Activated CD4-positive, CD25-positive, alpha-beta regulatory T cell treated with anti-CD3 and anti-CD28 coated beads, Interleukin-2, amount 50 U/mL, for 72 hours (primary cell): ENCODE measurements at places on chromosomes 7 and 10.
A peak's percentile ranks its signal among the peaks of the same experiment; 100 is the strongest.

- DNase-seq, result no peak
Observed at GRCh38 chr10:7484456-7485243, 73.8 kb upstream of the SFMBT2 start.

DNA sequence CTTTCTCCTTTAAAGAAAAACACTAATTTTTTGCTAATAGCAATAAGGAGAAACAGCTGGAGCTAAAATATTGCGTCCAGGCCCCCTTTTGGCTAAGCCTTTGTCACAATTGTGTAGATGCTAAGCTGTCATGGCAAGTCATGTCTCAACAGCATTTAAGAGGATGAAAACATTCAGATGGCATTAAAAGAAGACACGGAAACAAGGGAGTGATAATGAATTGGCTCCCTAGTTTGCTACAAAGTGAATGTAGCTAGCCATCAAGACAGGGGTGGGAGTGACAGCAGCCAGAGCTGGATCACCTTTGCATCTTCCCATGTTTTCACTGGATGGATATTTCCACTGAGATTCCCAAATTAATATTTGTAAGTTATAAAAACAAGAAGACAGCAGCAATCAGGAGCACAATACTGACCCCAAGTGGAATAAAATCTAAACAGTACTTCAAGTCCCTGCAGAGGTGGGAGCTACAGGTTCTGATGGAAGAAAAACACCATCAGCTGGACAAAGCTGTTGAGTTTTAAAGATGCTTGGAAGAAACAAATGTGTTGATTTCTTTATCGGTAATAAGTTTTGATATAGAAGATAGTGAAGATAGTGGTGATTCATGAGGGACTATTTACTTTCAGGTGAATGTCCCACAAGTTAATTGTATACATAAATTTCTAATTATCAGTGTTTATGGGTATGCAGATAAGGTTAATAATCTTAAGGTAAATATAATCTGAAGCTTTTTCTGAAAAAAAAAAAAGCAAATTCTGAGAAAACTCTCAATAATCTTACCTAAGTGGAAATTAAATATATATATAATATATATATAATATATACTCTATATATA lies 129.4 kb downstream of the SLC16A9 start:
- no peak for DNase-seq

DNA sequence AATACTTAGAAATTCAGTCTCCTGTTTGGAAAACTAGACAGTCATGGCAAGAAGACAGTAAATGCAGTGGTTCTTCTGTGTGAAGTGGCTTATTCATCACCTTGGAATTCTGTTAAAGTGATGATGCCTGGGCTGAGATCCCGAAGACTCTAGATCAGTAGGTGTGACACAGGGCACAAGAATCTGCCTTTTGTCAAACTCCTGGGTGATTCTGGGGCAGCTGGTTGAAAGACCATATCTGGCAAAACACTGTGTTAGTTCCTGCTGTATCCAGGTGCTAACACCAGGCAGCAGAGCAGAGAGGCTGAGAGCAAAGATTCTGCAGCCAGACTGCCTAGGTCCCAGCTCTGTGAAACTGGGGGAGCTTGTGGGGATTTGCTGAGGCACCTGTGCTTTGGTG lies 26.5 kb downstream of the MRC1 start:
- DNase-seq, result no peak

- no peak for DNase-seq
Observed at GRCh38 chr10:71777213-71777985, 4.1 kb upstream of the VSIR start.

GRCh38 chr10:112677689-112678088 lies 230.7 kb downstream of the VTI1A start:
- DNase-seq, result no peak

GRCh38 chr7:47576031-47576865 lies 5.7 kb downstream of the TNS3 start:
- DNase-seq, result no peak

DNA sequence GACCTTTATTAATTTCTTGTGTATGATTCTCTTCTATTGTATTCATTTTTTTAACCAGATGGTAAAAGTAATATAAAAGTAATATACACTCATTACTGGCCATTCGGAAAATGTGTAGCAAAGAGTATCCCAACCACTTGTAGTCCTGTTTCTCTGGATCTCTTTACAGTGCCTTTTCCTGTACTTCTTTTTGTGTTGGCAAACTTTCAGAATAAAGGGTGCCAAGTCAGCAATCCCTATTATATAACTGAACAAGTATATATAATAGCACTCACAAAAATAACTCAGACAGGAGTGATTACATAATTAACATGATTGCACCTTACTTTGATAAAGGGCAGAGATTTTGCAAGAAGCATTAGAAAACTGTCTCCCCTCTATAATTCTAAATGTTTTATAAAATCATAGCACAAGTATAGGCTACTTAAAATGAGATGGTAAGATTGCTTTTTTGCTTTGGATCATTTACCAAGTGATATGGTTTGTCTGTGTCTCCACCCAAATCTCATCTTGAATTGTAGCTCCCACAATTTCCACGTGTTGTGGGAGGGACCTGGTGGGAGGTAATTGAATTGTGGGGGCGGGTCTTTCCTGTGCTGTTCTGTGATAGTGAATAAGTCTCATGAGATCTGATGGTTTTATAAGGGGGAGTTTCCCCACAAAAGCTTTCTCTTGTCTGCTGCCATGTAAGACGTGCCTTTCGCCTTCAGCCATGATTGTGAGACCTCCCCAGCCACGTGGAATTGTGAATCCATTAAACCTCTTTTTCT lies 41.5 kb upstream of the EPC1 start:
- DNase-seq, result no peak

GRCh38 chr10:101224910-101225823 lies 4.1 kb downstream of the LBX1 start:
- peak; percentile 34 for DNase-seq

DNA sequence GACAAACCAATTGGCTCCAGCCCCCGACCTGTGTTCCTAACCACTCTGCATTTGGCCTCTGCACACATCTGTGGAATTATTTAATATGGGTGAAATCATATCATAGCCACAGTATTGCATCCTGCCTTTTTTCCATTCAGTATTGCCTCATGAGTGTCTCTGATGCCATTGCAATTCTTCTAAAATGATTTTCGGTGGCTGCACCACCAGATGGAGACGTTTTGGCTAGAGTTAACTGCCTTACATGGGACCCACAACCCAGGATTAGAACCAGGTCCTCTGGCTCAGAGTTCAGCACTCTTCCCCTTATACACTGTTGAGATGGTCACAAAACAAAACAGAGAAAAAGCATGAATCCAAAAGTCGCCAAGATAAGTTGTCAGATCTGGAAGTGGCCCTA lies 180.8 kb downstream of the EMX2 start:
- no peak for DNase-seq

GRCh38 chr7:1223196-1223981 lies 9.3 kb upstream of the UNCX start:
- DNase-seq, result no peak

DNA sequence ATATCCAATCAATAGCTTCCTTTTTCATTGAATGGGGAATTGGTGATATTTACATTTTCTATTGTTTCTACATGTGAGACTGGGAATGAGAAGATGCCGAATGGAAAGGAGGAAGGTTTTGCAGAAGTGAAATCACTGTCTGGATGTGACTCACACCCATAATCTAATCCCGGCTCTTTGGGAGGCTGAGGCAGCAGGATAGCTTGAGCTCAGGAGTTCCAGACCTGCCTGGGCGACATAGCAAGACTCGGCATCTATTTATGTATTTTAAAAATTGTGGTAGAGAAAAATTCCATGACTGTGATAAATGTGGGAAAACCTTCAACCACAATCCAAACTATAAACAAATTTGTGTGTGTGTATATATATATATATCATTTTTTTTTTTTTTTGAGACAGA lies 10.9 kb upstream of the FIS1 start:
- no peak for DNase-seq

DNA sequence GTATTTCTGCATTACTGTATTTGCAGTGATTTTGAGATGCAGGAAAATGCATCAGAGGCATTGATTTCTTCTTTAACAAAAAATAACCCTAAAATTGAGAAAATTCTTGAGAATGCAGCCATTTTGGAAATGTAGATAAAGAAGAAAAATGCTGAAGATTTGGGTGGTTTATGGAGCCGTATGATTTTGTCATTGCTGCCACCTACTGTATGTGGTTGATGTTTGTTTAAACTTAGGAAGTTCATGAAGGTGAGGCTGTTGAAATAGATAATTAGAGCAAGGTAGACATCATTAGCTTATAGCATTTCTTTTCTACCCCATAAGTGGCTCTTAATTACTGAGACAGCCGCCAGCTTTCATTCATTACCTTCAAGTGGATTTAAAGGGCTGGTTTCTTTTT lies 92.1 kb upstream of the SAMD8 start:
- no peak for DNase-seq

GRCh38 chr7:95589031-95589430 lies 7.3 kb downstream of the PDK4 start:
- no peak for DNase-seq

DNA sequence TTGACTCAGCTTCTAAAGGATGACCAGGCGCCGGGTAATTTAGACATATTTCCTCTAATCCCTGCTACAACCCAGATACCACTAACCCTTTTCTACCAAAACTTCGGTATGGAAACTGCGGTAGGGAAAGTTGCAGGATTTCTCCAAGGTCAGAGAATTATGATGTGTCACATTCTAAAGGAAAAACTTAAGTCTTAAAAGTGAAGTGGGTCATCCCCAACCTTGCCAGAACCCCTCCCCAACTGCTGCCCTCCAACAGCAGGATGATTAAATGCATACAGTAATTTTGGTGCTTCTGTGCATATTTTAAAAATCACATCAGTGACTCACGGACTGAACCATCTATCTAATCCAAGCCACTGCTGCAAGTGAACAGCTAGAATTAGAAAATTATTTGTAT lies 52.7 kb downstream of the GRB10 start:
- DNase-seq, result no peak

GRCh38 chr10:90642136-90642535 lies 215.7 kb downstream of the HTR7 start:
- DNase-seq, result no peak
